ENCODE measurements at places on chromosomes 7 and 10.
A peak's percentile ranks its signal among the peaks of the same experiment; 100 is the strongest.

- DNase-seq, result no peak
These were observed 14.0 kb downstream of the PWWP2B start for GRCh38 chr10:132410779-132411532.

GRCh38 chr10:15813415-15813814 lies 46.9 kb downstream of the MINDY3 start:
- DNase-seq, result no peak

- no peak for DNase-seq
These were observed 28.2 kb downstream of the GPRIN2 start for GRCh38 chr10:46528171-46528671.

DNA sequence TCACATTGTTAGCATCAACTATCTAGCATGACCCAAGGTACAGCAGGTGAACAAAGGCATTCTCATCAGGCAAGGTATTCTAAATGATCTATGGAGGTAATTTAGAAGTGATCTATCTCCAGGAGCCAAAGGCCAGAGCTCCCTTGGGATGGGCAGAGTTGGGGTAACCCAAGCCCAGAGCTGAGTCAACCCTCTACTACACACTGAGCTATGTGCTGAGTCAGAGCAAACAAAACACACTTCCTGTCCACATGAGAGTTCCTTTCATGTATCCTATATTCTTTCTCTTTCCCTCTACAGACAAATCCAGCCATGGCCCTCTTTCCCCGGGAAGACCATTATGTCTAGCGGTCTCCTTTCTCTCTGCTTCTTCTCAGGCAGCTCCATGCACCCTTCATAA lies 68.2 kb upstream of the AGK start:
- no peak for DNase-seq

DNA sequence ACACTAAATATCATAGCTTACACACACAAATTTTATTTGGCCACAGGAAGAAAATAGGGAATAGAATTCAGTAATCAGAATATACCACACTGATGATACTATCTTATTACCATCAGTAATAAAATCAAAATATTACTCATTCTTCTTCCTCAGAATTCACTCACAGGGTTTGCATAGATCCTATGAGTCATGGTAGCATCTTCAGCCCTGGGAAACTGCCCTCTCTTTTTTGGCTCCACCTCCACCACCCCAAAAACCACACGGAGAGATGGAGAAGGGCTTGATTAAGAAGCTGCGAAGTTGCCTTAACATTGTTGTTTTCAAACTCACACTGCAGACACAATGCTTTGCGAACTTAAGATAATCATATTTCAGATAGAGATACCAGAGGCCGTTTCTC lies 154.1 kb upstream of the AHR start:
- DNase-seq, result peak; percentile 3

All from activated CD4-positive, CD25-positive, alpha-beta regulatory T cell (primary cell).